ENCODE measurements at places on chromosomes 1 and 21.

GRCh38 chr1:7389201-7389905, 381.7 kb upstream of the VAMP3 start:
- no peak for DNase-seq

GRCh38 chr1:89454845-89455521, 69.6 kb upstream of the LRRC8B start:
- DNase-seq, result peak; percentile 24

GRCh38 chr1:46248122-46248920, 758 bp downstream of the RAD54L start:
- no peak for DNase-seq

- no peak for DNase-seq
These were observed 78.0 kb downstream of the MEGF6 start for GRCh38 chr1:3533067-3534048.

DNA sequence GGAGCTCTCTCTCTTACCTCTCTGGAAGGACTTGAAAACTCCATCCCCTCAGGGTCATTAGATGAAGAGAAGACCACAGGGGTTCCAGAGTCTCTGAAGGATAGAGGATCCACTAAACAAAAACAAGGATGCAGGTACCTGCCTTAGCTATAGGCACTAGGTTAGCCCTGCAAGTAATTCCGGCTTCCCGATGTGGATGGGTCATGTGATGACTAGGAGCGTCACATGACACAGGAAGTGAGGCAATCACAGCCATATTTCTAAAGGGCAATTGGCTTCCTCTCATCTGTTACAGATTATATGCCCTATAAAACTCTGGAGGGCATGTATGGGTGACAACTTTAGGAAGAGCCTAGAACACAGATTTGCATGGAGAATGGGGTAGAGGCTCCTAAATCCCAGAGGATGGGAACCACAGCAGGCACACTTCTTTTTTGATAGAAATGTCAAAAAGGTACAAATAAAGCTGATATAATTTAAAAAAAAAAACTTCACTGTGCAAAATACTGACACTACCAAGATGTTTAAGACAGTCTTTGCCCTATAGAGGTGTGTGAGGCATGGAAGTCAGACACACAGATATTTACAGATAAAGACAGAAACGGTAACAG, 14.1 kb downstream of the ENTREP3 start:
- DNase-seq, result peak; percentile 29

Measured in stimulated activated CD8-positive, alpha-beta memory T cell treated with anti-CD3 and anti-CD28 coated beads, Interleukin-7, amount 100 ng/mL, for 24 hours (primary cell).